ENCODE measurements at places on chromosomes 4 and X.
A peak's percentile ranks its signal among the peaks of the same experiment; 100 is the strongest.

- DNase-seq: no peak
Observed at GRCh38 chr4:43243433-43244116, 351.1 kb downstream of the GRXCR1 start.

DNA sequence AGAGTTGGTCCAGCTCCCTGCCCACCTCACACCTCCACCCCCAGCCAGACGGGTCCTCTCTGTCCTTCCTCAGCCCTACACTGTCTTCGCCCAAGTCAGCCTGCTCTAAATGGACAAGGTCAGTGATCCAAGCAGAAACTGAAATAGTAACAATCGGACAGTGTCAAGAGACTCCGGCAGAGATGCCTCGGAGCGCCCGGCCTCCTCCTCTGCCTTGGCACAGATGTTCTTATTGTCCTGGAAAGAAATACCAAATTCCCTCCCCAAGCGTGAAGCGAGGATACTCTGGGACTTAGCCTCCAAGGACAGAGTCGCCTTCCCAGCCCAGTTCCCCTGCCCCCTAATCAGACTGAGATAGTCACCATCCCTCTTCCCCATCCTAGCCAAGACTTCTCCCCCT is 28.5 kb downstream of the UTP14A start:
- no peak for DNase-seq

DNA sequence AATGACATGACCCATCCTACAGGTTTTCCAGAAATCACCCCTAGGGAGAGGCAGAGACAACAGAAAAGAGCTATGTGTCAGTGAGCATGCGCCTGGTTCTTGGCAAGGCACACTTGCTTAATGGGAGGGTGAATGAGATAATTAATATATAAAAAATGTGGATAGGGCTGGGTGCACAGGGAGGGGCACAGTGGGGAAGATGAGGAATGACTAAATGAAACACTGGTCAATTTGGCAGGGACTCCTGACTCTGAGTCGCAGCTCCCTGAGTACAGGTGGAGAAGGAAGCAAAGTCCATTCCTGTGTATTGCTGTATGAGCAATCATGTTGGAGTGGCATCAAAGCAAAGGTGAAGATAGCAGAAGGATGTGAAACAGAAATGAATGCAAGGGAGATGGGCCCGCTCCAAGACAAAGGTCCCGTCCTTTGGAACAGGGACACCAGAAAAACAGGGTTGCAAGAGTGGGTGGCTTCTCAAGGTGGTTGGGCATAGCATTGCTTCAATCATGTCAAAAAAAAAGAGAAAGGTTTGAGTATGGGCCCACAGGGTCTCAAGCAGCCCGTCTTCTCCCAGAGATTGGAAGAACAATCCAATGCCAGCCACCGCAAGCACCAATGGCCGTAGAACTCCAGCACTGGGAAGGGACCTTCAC is 278.4 kb upstream of the AGTR2 start:
- peak; percentile 26 for DNase-seq

DNA sequence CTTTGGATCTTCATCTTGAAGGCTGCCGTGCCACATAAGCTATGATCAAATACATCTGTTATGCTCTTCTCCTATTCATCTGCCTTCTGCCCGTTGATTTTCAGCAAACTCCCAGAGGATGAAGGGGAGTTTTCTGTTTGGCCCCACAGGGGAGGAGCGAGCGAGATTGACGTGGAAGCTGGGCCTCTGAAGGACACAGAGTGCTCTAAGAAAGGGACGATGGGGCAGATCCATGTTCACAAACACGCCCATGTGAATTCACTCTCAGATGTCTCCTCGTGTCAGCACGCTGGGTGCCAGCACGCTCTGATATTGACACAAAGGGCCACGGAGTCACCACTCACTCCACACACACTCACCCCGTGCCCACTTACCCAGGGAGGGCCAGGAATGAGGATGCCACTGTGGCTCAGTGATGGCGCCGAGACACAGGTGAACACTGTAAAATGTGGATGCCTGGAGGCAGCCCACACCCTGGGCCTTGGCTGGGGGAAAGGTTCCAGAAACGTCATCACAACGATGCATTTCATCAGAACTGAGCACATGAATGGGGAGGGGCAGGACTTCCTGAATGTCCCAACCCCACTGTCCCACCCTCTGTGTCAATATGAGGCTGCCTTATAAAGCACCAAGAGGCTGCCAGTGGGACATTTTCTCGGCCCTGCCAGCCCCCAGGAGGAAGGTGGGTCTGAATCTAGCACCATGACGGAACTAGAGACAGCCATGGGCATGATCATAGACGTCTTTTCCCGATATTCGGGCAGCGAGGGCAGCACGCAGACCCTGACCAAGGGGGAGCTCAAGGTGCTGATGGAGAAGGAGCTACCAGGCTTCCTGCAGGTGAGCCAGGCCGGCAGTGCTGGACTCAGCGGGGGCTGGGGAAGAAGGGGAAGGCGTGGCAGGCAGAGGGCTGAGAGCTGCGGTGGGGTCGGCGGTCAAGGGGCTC is at the start of gene S100P:
Gene S100P, plus strand, starts transcription at position 648 of the 946 bp plus-strand sequence. Its CDS starts 55 bp downstream, at position 703.
- DNase-seq: no peak

DNA sequence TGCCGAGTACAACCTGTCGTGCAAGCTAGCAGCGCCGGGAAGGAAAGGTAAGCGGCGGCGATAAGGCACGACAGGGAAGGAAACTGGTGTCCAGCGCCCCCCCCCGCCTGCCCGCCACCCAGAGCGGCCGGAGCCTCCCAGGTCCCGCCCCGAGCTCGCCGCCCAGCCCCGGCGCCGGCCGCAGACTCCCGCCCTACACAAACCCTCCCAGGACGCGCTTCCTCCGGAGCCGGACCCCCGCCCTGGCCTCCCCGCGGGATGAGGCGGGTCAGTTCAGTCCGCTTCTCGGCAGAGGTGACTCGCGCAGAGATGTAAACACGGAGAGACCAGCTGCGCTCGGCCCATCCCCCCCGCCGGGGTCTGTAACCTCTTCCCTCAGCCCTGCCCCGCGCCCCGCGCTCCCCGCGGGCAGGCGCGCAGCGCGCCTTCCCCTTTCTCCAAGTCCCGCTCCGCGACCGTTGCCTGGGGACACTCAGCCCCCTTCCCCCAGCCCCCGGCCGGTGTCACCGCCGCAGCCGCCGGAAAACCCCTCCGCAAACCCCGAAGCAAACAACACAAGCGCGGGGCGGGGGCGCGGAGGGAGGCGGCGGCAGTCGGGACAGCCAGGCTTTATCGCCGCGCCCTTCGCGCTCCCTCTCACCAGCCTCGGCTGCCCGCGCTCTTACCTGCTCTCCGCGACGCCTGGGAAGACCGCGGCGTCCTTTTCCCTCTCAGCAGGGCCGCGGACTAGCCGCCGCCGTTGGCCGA is 543 bp downstream of the ELF2 start:
- DNase-seq: peak; percentile 81

DNA sequence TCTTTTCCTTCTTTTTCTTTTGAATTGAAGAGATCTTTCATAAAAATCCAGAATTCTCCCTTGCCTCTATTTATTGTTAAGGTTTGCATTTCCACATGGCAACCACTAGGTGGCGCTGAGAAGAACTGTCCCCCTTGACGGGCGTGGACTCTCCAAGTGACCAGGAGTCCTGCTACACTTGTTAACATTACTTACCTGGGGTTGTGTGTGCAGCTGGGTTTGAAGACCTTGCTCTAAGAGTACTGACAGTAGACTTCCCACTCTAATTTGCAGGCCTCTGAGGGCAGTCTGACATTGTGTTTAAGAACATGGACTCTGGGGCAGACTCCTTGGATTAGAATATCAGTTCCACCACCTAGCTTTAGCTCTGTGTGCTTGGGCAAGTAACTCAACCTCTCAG is 52.8 kb downstream of the GPRIN3 start:
- DNase-seq: peak; percentile 21

- DNase-seq: no peak
Observed at GRCh38 chr4:68997040-68997439, 45.4 kb upstream of the UGT2A3 start.

GRCh38 chr4:2787230-2788100 is 5.4 kb upstream of the SH3BP2 start:
- DNase-seq: no peak

GRCh38 chr4:189445613-189446012 is 495.1 kb upstream of the FRG1 start:
- DNase-seq: no peak

GRCh38 chr4:188262464-188262863 is 123.2 kb downstream of the TRIML1 start:
- DNase-seq: peak; percentile 79

GRCh38 chr4:8274765-8275547 is 5.4 kb downstream of the HTRA3 start:
- DNase-seq: peak; percentile 61

DNA sequence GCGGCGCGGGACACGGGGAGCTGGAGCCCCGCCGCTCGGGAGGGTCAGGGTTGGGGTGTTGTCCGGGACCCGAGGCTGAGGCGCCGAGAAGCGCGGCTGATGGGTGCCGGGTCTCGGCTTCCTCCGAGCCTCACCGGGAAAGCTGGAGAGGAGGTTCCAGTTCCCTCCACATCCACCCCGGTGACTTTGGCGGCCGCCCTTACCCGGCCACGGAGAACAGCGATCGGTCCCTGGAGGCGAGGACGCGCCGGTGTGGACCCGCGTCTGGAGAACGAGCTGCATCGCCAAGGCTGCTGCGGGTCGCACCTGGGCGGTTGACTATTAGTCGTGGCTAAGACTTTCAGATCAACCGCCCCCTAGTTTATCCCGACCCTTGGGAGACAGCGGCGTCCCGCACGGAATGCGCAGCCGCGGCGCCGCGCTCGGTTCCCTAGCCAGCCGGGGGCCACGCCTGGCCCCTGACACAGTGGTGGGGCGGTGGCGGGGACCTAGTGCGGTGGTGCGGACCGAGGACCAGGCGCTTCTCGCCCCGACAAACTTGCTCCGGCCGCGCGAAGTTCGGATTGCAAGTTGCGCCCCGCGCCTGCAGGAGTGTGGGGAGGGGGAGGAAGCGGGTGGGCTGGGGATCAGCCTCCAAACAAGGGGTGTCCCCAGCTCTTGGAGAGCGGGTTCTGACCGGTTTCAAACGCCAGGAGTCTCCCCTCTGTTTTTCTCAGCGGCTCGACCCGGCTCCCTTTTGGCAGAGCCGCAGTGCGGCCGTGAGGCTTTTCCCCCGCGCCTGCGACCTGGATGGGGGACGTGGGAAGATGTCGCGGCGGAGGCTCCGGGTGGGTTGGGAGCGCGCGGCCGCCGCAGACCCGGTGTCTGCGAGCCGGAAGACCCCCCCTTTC is 568 bp downstream of the FHDC1 start:
- peak; percentile 29 for DNase-seq

DNA sequence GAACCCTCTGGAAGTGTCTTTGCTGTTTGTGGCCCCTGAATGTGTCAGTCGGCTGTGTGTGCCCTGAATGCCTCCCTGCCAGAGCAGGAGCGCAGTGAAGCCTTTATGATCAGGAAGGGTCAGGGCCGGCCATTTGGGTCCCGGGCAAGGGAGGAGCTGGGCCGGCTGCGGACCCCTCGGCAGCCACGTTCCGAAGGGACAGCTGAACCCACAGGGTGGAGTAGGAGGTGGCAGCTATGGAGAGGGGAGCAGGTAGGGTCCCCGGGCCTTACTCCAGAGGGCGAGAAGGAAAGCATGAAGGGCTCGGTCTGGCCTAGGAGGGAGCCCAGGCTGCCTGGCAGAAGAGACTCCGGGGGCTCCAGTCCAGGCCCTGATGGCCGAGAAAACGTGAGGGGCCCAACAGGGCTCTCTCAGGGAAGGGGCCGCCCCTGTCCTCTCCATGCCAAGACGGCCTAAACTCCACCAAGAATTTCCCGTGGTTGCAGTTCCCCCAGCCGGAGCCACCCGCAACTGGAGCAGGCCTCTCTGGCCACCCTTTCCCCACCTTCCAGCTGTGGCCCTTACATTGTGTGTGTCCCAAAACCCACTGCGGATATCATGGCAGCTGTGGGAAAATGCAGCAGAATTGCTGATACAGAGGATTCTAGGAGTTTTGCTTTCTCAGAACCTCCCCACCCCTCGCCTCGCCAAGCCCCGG is 182.2 kb upstream of the STK26 start:
- no peak for DNase-seq

DNA sequence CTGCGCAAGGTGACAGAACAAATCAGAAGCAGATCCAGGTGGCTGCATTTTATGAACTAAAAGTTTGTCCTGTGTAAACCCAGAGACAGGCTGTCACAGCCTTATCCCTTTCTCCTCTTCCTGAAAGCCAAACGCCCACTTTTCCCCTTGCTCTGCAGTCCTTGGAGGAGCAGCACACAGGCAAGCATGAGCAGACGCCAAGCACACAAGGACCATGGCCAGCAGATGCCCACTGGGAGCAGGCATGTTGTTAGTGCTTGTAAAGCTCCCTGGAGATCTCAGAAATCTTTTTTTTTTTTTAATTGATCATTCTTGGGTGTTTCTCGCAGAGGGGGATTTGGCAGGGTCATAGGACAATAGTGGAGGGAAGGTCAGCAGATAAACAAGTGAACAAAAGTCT is 11.5 kb upstream of the HOPX start:
- no peak for DNase-seq

GRCh38 chr4:5746829-5747737 is 36.1 kb downstream of the EVC start:
- DNase-seq: peak; percentile 79

DNA sequence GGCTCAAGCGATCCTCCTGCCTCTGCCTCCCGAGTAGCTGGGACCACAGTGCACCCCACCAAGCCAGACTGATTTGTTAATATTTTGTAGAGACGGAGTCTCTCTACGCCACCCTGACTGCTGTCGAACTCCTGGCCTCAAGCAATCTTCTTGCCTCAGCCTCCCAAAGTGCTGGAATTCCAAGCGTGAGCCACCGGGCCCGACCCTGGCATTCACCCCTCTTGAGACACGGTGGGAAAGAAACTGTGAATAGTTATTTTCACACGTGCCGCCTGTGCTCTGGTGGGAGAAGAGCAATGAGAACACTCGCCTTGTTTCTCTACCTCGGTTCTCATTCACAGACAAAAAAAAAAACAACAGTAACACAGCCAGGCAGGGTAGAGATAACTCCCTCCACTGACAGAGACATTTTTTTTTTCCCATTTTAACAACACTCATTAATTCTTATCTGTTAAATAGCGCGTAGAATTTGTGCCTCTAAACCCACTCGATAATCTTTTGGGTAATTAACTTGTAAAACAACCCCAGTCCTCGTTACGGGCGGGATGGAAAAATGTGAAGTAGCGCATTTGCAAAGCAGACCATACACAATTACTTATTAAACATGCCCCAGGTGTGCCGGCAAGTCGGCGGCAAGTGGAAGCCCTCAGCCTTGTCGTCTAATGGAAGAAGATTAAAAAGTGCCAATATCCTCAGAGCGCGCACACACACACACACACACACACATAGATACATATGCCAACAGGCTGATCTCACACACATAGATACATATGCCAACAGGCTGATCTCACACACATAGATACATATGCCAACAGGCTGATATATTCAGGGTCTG is 103.3 kb downstream of the DHRSX start:
- no peak for DNase-seq

DNA sequence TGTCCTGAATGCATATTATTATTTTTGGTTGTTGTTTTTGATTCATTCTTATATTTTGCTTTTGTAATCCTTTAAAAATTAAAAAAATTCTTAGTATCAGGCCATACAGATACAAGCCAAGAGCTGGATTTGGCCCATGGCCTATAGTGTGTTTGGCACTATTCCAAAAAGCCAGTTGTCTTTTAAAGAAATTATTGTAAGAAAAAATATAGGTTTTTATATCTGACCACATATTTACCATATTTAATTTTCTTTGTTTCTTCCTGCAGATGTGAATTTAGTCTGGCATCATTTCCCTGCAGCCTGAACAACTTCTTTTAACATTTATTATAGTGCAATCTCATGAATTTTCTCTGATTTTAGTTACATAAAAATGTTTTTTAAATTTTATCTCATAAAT is 652.8 kb upstream of the NR3C2 start:
- DNase-seq: no peak

- DNase-seq: peak; percentile 80
Observed at GRCh38 chrX:39813631-39814277, 284.0 kb downstream of the BCOR start.
